Stimulated activated CD8-positive, alpha-beta memory T cell treated with anti-CD3 and anti-CD28 coated beads, Interleukin-7, amount 100 ng/mL, for 1 hour (primary cell): ENCODE measurements at places on chromosomes 12 and 14.

- no peak for DNase-seq
These were observed 12.3 kb downstream of the ALDH1L2 start for GRCh38 chr12:105071981-105072380.

- no peak for DNase-seq
These were observed 106.0 kb downstream of the ITPR2 start for GRCh38 chr12:26726956-26727355.

DNA sequence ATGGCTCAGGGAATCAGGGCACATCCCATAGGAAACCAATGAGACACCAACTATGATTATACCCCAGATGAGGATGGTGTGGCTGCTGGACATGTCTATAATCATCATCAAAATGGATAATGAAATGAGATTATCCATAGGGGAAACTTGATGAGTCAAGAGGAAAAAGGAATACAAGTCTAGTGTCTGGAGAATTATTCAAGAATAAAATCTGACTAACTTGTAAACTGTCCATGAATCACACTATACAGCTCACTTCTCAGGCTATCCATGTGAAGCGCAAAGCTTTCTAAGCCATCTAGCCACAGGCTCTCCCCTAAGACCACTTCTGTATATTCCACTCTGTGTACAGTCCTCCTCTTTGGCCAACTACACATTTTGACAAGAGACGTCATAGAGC lies 52.5 kb downstream of the DUSP16 start:
- DNase-seq: no peak

DNA sequence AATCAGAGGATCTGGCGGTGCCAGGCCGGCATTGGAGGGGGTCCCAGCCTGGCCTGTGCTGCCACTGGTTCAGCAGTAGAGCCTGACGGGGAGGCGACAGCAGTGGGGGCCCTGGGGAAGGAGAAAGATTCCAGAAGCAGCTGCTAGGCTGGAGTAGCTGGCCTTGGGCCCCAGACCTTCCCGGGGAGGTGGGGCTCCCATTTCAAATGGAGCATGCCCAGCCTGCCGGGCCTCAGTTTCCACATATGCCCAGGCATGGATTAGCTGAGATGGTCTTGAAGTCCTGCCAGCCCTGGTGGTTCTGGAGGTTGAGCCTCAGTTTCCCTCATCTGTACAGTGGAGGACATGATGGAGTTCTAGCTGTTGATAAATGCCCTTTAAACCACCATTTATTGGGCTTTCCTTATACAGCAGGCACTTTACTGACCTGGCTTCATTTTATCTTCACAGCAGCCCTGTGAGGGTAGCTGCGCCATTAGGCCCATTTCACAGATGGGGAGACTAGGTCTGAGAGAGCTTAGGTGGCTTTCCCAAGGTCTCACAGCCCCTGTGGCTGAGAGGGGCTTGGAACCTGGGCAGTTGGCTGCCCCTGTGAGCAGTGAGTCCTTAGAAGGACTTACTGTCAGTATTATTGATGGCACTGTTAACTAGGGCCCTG lies 21.8 kb downstream of the SH2B3 start:
- no peak for DNase-seq

DNA sequence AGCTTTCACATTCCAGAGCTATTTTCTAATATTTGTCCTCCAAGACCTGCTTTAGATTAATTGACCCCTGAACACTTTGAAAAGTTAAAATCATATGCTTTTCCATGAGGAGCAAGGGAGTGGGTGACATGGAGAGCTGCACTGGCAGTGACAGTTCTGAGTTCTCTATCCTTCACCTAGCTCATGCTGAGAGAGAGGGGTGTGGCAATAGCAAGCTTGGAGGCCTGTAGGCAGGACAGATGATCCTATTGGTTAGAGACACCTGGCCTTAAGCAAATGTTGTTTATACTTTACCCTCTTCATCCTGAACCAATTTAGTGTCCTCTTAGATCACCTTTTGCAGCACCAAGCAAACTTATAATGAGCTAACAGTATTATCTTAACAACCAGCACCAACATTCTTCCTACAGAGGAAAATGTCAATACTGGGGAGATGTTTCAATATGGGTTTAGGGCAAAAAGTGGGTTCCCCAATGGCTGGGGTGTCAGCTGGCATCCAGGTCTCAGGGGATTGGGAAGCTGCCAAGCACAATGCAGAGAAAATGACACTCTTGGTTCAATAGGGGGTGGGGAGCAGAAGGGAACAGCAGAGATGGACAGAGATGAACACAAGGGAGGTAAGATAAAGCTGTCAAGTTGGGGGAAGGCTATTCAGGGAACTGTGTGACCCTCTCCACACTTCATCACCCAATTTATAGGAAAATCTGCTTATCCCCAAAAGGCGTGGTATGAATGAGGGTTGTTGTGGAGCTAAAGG lies 37.0 kb upstream of the PPM1H start:
- DNase-seq: no peak
